ENCODE measurements at places on chromosomes 5 and 9. TPM values are rescaled to one million over a fixed set of nuclear protein-coding genes. Genes with fewer than 3 reads are reported as not detected.

DNA sequence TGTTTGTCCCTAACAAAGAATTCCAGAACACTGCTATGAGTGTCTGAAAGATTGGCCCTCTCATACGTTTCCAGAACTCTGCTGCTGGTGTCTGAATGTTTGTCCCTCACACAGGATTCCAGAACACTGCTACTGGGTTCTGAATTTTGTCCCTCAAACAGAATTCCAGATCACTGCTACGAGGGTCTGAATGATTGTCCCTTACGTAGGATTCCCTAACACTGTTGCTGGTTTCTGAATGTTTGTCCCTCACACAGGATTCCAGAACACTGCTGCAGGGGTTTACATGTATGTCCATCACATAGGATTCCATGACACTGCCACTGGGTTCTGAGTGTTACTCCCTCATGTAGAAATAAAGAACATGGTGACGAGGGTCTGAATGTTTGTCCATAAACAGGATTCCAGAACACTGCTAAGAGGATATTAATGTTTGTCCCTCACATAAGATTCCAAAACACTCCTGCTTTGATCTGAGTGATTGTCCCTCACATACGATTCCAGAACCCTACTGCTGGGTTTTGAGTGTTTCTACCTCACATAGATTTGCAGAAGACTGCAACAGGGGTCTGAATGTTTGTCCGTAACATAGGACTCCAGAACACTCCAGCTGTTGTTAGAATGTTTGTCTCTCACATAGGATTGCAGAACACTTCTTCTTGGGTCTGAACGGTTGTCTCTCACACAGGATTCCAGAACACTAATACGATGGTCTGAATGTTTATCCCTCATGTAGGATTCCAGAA is 214.4 kb downstream of the FOXD4L6 start:
- no peak for DNase-seq

Gene PCDHB13
- total RNA-seq = 6.4 TPM

DNA sequence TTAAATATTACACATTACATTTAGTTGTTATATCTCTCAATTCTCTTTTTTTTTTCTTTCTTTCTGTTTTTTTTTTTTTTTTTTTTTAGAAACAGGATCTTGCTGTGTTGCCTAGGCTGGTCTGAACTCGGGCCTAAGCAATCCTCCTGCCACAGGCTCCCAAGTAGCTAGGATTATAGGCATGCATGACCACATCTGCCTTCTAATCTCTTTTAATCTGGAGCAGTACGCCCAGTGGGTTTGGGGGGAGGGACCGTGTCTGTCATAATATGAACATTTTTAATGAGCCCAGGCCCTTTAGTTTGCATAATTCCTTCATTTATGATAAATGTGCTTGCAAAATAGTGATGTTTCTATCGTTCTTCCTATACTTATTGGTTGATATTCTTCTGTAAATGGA is 10.3 kb downstream of the RHOBTB3 start:
- no peak for DNase-seq

DNA sequence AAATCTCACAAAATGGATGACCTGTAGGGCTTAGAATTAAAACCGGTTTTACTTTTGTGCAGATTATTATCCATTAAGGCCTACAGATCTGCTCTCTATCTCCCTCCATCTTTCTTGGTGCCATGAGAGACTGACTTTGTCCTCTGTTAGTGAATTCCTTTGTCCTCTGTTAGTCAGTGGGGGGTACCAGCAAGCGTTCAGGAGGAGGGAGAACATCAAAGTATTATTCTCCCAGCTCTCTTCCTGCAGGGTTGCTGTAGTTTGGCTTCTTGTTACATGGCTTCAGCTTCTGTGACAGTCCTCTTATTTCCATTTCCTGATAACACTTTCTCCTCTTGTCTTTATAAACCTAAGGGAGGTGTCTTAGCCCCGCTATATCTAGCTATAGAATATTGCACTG is 850.5 kb upstream of the SEMA6A start:
- DNase-seq = no peak

Gene SLC4A9
- total RNA-seq = not detected

DNA sequence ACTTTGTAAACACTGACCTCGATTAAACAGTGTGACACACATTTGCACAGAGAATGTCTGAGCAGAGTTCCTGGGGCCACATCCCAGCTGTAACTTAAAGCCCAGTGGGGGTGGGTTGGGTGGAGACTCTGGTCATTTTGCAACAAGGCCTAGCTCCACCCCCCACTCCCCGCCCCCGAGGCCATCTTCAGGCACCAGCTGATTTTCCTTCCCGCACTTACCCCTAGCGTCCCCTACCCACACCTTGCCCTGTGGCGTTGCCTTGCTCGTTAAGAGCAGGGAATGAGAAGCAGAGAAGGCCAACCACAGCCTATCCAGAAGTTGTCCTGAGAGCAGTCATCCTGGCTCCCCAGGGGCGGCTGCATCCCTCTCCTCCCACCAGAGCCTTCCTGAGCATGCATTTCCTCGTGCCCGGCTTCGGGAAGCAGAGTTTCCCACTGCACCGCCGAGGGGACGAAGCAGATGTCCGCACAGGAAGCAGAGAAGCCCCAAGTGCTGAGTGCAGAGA is 101.7 kb upstream of the SARDH start:
- no peak for DNase-seq

Gene SOX30
- 0.29 TPM for total RNA-seq

Gene CD274
- total RNA-seq = 3.5 TPM

Gene FAM200C
- total RNA-seq = 4.8 TPM

DNA sequence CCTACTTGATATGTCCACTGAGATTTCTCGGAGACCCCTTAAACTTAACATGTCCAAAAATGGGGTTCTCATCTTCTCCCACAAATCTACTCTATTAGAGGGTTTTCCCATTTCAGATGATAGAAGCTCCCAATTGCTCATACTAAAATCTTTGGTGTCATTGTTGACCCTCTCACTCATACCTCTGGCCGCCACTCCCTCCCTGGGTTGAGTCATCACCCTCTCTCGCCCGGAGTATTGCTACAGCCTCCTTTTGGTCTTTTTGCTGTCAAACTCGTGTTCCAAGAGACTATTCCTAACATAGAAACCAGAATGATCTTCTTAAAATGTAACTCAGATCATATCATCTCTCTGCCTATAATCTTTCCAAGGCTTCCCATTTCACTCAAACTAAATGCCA is 91.0 kb upstream of the GNAQ start:
- no peak for DNase-seq

DNA sequence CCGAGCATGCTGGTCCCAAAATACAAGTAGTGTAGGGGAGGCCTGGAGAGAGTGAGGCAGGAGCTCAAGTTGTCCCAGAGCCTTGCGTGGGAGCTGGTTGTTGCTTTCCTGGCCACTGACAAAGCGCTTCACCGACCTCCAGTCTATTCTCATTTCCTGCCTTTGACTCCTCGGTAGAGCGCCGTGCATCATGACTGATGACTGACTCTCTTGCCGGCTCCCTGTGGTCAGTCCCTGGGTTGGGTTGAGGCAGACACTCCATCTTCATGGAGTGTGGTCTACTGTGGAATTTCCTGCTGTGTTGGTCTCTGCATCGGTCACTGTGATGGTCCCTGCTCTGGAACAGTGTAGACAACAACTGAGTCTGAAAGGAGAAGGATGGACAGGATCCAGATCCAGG is 175.1 kb upstream of the S1PR3 start:
- no peak for DNase-seq

GRCh38 chr9:69546265-69546664 is 125.9 kb downstream of the APBA1 start:
- no peak for DNase-seq

DNA sequence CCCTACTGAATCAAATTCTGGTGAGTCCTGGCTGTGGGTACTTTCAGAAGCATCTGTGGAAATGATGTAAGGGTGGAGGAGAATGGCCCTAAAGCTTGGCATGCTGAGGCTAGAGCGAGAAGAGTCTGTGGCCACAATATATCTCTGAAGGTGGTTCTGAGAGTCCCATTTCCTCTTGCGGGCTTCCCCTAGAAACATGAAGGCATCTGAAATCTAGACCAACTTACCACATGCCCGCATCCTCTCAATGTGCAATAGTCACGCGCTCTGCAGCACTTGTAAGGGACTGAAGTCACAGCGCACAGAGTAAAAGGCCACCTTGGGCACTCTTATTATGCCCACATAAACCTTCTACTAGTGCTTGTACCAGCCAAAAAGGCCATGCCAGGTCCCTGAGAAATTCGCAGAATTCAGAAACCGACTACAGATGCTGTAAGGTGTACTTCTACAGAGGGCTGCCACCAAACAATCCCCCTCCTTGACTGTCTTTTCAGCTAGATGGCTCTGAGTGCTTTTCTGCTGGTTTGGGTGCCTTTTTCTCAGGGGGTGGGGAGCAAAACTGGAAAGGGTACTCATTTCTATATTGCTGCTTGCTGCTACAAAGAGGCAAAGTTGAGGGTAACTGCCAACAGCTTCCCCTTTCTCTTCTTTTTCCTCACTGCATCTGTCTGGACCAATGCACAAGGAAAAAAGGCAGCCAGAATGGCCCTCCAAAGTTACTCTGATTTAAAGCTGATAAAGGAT is 107.3 kb downstream of the ZDHHC21 start:
- DNase-seq = no peak

Gene GARIN3
- not detected for total RNA-seq

DNA sequence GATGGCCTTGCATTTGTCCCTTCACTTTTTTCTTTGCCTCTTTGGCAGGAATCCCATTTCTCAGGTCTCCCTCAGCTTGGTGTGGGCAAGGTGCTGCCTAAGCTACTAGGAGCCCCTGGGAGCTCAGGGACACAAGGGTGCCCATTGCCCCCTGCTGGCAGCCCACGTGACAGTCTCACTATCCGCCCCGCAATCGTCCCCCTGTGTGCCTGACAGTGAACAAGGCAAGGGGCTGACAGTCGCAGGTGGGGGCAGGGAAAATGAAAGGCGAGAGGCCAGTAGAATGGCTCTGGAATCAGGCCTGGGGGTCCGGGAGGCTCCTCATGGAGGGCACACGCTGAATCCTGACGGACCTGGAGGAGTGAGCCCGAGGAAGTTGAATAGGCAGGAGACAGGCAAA is 2.0 kb upstream of the PCDH12 start:
- DNase-seq = no peak

DNA sequence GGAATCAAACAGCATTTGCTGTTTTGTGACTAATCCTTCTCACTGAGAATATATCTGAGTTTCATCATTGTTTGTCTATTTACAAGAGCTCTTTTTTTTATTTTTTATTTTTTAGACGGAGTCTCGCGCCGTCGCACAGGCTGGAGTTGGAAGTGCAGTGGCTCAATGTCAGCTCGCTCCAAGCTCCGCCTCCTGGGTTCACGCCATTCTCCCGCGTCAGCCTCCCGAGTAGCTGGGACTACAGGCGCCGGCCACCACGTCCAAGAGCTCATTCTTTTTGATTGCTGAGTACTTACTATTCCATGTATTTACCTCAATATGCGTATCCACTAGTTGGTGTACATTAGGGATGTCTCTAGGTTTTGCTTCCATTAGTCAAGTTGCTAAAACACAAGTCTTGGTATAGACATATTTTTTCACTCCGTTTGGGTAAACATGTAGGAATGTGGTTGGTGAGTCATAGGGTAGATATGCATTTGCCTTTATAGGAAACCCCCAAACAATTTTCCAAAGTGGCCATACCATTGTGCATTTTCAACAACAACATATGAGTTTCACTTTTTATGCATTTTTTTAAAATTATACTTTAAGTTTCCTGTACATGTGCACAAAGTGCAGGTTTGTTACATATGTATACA is 1005.0 kb upstream of the CDH10 start:
- DNase-seq = no peak

- DNase-seq = no peak
Observed at GRCh38 chr9:130990978-130991777, 17.8 kb upstream of the LAMC3 start.

DNA sequence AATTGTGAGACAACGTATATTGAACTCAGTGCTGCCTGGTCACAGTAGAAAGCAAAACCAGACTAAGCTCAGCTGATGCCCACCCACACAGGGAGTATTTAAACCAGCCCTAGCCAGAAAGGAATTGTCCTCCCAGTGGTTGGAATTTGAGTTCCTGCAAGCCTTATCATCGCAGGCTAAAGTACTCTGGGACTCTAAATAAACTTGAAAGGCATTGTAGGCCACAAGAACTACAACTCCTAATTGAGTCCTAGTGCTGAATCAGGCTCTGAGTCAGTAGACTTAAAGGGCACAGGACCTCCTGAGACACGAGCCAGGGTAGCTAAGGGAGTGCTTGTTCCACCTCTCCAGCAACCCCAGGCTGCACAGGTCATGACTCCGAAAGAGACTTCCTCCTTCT is 171.4 kb downstream of the MCTP1 start:
- DNase-seq = no peak

DNA sequence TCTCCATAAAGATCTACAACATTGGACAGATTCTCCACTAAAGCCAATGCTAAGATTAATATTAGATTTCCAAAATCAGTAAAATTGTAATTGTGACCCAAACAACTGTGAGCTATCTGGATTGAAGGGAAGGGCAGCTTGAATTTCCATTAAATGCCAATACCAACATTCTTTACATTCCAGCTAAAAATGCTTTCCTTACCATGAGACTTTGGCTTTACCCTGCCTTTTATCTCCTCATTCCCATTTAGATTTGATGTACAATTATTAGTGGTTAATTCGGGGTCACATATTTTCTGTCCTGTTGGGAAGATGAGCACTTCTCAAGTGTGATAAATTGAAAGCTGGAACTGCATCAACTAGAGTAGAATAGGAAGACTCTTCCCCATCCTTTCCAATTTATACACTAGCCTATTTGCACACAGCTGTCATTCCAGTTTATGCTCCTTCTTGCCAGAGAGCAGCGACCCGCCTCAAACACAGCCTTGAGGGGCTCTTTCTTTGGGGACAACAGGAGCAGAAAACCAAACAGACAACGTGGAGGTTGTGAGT is 33.1 kb upstream of the MYOT start:
- DNase-seq = no peak

GRCh38 chr5:124948754-124949275 is 202.4 kb upstream of the ZNF608 start:
- DNase-seq = no peak

DNA sequence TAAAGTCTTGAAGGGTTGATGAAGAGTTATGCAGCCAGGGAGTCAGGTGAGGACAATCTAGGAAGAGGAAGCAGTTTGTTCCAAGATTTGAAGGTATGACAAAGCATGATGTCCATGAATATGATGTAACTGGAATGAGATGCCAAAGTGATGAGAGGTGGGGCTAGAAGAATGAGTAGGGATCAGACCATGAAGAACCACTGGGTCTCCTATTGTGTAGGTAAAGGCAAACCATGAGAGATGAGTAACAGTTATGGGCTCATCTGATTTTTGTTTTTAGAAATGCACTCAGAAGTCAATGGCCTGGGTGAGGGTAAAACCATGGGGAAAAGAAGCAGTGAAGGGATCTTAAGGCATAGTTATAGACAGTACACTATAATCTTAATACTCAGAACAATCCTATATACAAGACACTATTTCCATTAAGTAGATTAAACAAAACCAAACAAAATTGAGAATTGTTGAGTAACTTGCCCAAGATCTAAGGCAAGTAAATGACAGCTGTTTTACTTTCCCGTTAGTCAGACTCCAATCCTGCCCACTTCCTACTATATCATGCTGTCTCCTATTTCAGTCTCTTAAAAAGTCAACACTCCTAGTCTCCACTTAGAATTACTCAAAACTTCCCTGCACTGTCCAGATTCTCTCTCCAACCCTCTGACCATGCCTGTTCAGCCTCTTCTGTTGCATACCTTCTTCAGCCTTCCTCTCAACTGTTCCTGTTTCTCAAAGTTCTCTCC is 393.8 kb upstream of the MEF2C start:
- DNase-seq = no peak
